RCC 7860 (cell line): ENCODE measurements at places on chromosomes 11 and 22.

GRCh38 chr22:21707677-21708076, 27.9 kb downstream of the YPEL1 start:
- no peak for DNase-seq

DNA sequence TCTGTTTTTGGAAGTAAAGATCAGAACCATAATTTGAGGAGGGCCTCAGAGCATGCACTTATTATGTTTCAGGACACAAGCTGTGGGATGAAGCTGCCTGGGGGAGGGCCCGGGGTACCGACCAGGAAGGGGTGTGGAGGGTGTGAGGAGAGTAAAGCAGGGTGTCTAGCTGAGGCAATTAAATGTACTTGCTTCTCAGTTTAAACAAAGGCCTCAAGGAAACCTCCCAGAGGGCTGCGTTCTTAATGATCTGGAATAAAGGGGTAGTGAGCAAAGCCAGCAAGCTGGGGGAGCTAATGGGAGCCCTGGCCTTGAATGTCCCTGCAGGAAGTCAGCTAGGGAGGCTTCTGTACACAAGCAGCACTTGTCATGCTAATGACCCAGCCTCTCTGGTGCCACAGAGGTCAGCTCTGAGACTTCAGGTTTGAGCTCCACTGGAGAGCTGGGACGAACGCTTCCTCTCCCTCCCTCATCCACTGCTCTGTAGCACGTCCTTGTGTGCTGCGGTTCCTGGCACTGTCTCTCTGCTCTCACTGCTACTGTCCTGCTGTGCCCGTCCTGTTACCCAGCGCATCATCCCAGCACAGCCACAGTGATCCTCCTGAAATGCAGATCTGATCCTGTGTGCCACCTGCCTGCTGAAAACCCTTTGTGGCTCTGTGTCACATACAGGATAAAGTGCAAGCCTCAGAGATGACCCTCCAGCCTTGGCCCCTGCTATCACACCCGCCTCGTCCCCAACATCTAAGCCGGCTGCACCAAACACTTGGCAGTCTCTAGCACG, 159.7 kb downstream of the DBX1 start:
- DNase-seq, result no peak

GRCh38 chr11:65401073-65401802, 14.8 kb downstream of the FRMD8 start:
- no peak for DNase-seq

DNA sequence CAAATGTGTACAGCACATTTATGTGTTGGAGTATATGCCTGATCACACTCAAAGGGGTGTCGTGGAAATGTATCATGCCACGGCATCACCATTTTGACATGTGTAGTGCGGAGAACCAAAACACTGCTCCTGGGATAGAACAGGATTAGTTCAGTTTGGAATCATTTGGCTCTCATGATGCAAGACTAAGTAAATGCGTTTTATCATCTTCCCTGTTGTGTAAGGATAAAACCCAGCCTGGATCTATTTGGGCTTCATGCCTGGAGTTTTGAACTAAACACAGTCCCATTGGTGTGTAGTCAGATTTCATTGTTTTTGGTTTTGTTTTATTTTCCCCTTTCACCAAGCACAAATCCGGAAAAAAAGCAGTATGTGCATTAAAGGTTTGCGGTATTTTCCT, 574.3 kb downstream of the NTM start:
- no peak for DNase-seq

GRCh38 chr11:47052165-47052564, 115.6 kb downstream of the CSTPP1 start:
- no peak for DNase-seq

DNA sequence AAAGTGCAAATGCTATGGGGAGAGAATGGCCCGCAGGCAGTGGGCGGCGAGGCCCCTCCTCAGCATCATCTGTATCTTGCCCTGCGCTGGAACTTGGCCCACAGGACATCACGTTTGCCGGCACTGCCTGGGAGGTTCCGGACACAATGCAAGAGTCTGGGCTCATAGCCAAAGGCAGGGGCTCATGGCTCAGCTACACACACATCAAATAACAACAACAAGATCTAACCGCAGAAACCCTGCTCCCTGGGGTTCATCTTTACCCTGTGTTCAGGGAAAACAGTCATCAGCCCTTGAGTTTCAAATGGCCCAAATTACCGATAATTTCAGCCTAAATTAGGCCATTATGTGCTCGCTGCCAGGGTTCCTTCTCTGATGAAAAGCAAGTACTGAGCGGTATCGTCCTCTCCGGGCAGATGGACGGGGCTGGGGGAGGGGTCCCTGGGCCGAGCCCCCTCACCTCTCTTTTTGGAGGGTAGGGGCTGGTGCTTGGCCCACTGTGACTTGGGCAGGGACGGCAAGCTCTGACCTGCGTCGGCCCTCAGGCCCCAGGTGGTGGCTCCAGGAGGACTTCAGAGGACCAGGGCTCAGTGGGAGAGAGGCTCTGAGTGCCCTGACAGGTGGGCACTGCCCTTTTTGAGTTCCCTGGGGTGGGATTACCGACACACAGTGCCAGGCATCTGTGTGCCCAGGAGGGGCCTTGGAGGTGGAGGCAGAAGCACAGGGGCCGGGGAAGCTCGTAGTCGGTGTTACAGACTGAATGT, 25.0 kb upstream of the GAL start:
- peak; percentile 29 for DNase-seq

- peak; percentile 29 for DNase-seq
These were observed 76.0 kb upstream of the WNT7B start for GRCh38 chr22:46052801-46053562.

DNA sequence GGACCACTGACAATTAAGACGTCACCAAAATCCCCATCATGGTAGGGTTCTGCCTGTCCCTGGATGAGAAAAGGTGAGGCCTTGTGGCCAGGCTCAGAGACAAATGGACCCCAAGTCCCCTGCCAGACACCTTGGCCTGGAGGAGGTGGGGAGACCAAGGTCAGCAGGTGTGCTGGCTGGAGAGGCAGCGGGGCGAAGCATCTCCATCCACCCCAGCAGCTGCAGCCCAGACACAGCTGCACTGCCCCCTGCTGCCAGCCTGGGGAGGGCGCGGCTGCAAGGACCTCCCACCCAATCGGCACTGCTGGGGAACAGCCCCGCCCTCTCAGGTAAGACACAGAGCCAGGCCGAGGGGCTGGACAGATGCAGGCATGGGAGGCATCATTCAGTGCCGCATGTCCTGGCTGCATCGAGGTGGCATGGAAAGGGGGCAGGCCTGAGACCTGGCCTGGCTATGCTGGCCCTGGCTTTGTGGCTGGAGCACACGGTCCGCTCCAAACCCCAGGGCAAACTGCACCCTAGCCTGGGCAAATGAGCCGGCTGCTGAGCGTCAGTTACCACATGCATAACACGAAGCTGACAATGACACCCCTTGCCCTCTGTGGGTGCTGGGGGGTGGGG, 12.2 kb upstream of the MFNG start:
- DNase-seq, result peak; percentile 16

DNA sequence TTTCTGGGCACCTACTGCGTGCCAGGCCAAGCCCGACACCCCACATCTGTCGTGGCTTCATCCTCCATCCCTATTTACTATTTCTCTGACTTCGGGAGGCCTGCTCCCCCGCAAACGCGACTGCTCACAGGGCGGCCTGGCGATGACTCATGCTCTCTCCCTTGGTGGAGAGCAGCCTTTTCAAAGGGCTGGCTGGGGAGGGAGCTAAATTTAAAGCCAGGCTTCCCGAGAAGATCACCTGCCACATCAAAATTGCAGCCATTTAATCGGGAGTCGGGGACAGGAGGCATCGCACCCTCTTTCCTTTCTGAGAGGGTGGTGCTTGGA, 24.9 kb upstream of the SHISAL1 start:
- peak; percentile 43 for DNase-seq

GRCh38 chr22:48693377-48694135, 1134.1 kb downstream of the BRD1 start:
- no peak for DNase-seq
